ENCODE measurements at places on chromosomes 6 and 20.

- DNase-seq = no peak
Measured at GRCh38 chr6:110524305-110524704, 47.9 kb upstream of the SLC22A16 start.

DNA sequence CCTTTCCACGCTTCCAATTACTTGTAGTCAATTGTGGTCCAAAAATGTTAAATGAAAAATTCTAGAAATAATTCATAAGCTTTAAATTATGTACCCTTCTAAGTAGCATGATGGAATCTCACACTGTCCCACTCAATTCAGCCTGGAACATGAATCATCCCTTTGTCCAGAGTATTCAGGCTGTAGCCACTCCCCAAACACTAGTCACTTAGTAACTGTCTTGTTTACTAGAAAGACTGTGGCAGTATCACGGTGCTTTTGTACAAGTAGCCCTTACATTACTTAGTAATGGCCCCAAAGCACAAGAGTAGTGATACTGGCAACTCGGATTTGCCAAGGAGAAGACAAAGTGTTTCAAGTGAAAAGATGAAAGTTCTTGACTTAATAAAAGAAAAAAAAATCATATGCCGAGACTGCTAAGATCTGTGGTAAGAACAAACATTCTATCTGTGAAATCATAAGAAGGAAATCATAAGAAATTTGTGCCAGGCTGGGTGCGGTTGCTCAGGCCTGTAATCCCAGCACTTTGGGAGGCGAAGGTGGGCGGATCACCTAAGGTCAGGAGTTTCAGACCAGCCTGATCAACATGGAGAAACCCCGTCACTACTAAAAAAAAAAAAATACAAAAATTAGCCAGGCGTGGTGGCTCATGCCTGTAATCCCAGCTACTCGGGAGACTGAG, 168.5 kb upstream of the SIM1 start:
- no peak for DNase-seq

- DNase-seq = no peak
Measured at GRCh38 chr20:57321142-57321541, 8.5 kb upstream of the SPO11 start.

- DNase-seq = no peak
Measured at GRCh38 chr6:160519603-160520042, 144.5 kb downstream of the LPA start.

DNA sequence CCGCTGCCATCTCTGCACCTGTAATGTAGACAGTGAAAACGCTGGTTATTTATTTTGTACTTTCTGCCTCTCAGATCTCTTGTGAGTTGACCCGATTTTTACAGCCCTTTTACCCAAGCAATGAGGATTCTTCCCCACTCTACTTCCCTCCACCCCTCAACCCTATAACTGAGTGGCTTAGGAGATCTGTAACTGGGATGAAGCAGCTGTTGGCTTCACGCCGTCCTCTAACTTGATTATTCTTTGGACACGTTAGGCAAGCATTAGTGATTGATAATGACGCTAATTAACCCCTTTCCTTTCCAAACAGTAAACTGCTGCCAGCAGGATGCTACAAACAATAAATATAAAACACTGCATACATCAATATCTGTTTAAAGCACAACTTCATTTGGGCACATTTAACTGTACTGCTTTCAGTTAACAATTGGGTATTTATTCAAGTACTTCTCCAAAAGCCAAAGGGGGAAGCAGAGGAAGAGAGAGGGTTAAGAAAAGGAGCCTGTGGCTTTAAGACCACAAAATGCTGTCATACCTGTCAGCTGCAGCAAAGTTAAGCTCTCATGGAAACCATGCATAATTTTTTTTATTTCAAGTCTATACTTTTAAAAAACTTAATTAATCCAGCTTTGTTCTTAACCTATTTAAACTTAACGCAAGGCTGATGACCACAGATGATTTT, 21.2 kb downstream of the TFAP2A start:
- no peak for DNase-seq

GRCh38 chr6:122833021-122833491, 44.0 kb downstream of the SMPDL3A start:
- DNase-seq = no peak

DNA sequence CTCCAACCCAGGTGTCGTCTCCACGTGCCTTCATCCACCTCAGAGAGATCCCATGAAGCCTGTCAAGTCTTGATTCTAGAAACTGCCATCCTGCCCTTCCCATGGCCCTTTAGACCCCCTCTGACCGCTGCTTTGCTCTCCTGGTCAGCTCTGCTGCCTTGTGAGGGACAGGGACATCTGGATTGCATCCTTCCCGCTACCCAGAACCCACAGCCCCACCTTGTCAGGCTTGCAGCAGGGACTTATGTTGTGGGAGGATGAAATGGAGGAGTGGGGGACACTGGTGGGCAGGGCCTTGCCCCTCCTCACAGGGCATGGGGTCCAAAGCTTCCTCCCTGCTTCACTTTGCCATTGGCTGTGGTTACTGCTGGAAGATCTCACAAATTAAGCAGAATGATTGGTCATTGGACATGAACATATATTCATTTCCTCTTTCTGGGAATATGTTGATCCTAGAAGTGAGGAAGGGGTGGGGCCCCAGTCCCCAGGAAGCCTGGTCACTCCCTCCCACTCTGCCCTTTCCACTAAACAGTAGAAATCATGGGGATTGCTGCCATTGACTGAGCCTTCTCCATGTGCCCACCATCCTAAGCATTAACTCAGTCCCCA, 4.5 kb downstream of the GLP1R start:
- DNase-seq = no peak

DNA sequence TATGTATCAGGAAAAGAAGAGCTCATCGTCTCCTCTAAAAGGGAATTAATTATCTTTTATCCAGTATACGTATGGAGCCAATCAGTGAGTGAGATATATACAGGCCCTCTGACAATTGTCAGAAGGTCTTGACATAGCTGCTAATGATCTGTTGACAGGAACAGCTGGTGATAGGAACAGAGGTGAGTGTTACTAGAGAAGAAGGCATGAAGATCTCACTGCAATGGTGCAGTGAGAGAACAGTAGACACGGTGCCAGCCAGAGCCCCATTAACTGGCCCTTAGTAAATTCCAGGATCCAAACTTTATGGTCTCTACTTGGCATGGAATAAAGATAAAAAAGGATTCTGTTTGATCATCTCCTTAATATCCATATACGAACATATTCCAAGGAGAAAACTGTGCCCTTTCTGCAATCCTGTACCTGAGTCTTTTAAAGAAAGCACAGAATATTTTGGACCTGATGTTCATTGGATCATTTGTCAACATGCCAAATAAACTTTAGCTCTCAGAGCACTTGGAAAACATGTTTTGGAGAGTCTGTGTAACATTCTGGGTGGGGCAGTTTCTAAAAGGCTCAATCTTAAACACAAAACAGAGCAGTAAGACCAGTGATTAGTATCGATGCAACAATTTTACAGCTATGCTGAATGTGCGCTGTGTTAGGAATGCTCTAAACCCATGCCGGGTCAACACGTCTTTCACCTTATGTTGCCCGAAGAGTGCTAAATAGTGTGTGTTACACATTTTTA, 135.8 kb upstream of the CITED2 start:
- no peak for DNase-seq

- DNase-seq = no peak
Measured at GRCh38 chr6:72905705-72906478, 284.0 kb downstream of the KCNQ5 start.

DNA sequence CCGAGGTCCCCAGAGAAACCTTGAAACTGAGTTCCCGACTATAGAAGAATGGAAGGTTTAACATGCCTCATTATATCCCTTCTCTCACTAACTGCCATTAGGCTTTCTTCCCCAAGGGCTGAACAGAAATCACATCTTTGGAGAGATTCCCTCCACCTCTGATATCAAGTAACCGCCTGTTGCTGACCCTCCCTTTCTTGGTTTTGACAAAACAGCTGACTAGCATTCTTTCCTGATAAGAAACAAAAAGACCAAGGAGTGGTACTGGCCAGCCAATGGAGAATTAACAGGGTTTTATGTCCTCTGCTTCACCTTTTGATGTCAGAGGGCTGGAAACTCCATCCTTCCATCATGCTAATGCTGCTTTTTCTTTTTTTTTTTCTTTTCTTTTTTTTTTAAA, 176.6 kb upstream of the ADGRB3 start:
- DNase-seq = no peak

GRCh38 chr20:19893356-19893755, 123.8 kb upstream of the NAA20 start:
- DNase-seq = no peak

GRCh38 chr20:1015181-1015580, 13.1 kb upstream of the RSPO4 start:
- DNase-seq = no peak

GRCh38 chr6:168420706-168421105, 20.3 kb upstream of the SMOC2 start:
- no peak for DNase-seq

GRCh38 chr6:104186831-104187230, 672.9 kb downstream of the HACE1 start:
- DNase-seq = no peak

GRCh38 chr6:14456941-14457340, 339.4 kb downstream of the CD83 start:
- no peak for DNase-seq

- no peak for DNase-seq
Measured at GRCh38 chr6:131782764-131783163, 25.1 kb upstream of the ENPP1 start.

DNA sequence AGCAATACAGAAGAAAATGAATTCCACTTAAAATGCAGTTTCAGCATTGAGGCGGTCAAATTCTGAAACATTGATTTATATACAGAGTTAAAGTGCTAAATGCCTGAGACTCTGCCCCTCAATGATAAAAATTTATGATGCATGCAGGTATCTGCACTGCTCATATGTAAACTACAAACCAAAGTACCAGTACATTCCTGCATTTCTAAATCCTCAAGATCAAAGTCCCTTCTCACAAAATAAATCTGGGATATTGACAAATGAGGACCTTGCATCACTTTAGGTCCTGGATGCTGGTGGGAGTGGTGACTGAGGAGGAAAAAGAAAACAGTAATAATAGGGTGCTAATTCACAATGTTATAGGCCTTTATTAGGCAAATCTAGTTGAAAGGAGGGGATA, 101.9 kb downstream of the FIG4 start:
- no peak for DNase-seq

DNA sequence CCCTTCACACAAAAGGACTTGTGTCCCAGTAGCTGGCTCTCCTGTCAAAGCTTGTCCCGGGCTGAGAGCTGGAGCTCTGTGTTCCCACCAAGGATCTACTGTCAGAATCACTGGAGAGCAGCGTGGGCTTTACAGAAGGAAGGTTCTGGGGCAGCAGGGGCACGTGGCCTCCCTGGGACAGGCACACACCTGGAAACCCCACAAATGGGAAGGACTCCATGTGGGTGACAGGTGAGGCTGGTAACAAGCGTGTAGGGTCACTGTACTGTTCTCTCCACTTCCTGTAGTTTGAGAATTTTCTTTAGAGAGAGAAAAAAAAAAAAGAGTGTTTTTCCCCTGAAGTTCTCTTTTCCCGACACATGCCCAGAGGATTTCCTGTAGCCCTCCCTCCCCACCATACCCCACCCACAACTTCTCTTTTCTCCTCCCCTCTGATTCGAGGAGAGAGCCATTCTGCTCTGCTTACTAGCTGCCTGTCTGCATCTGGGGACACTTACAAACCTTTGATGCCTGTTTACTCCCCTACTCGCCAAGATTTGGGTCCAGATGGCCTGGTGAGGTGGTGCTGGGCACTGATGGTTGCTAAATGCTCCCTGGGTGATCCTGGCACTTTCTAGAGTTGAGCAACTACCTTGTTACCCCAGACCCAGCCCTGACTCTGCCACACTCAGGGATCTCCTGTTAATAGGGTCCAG, 84.1 kb upstream of the SIRPA start:
- DNase-seq = no peak

- DNase-seq = no peak
Measured at GRCh38 chr6:130385064-130385695, 19.4 kb downstream of the TMEM200A start.

DNA sequence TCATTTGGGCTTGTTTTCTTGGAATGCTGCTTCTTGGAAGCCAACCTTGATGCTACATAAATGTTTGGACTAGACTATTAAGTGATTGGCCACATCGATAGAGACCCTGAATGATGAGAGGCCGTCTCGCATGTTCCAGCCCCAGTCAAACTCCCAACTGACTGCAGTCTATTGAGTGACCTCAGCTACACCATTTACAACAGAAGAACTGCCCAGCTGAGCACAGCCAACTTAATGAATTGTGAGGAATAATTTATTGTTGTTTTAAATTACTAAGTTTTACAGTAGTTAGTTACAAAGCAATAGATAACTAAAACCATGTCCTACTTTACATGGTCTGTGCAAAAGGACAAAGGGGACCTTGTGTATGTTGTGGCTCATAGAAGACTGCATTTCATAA, 63.0 kb downstream of the PLCB4 start:
- DNase-seq = no peak

- no peak for DNase-seq
Measured at GRCh38 chr6:77313595-77313994, 149.7 kb downstream of the HTR1B start.

GRCh38 chr6:37306624-37307222, 47.1 kb upstream of the RNF8 start:
- DNase-seq = no peak

GRCh38 chr6:14162826-14163225, 45.3 kb downstream of the CD83 start:
- DNase-seq = no peak

- no peak for DNase-seq
Measured at GRCh38 chr20:54555150-54555549, 79.8 kb downstream of the DOK5 start.

DNA sequence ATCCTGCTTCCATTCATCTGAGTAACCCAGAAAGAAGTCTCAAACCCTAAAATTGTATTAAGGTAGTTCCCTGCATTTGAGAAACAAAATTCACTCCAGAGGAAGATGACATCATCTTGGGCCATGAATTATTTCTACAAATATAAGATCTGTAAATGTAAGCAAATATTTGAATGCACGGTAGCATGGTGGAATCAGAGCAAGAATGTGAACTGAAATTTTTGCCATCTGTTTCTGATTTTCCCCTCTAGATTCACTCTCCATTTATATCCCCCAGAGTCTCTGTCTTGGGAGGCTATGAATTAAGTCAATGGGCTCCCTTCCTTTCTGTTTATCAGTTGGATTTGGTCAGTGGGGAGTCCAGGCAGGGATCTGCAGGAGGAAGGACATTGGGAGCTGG, 5.8 kb upstream of the MAP3K5 start:
- DNase-seq = no peak

DNA sequence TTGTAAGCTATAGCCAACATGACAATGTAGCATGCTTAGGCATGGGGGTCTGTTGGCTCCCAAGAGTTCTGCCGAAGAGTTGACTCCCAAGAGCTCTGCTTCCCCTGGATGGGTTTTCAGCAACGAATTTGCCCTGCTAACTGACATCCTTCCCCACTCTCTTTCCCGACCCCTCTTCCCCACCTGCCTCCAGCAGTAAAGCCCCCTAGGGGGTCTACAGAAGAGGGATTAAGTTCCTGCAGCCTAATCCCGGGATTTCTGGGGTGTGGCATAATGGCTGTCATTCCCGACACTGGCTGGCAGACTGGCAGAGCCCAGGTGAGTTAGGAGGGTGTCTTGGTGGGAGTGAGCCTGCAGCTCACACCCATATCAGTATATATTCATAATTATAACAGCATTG, 121.0 kb upstream of the ZNF184 start:
- no peak for DNase-seq
